Suppressor macrophage (primary cell): ENCODE measurements at places on chromosomes 3 and 15.

DNA sequence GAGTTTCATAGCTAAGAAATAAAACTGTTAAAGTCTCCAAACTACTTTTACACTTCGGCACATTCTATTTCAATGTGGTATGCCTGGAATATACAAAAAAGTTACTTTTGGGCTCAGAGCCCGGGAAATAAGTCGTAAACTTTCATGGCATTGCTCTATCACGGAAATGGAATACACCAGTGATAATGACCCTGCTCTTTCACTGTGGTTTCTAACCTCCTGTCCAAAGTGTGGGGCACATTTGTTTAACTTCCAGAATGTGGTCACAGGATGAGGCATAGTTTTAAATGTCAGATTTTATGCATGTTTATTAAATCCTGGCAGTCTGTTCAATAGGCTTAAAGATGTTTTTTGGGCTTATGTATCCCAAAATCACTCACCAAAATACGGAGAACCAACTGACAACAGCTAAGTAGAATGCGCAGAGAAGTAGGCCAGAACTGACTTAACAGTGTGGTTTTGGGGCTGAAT, 5.1 kb downstream of the CXCR6 start:
- no peak for DNase-seq

- DNase-seq = no peak
These were observed 275.1 kb upstream of the LRTM1 start for GRCh38 chr3:55203006-55203405.

GRCh38 chr3:55661141-55661540, 174.0 kb upstream of the WNT5A start:
- no peak for DNase-seq

- DNase-seq = no peak
These were observed 841.4 kb downstream of the NSUN3 start for GRCh38 chr3:94904156-94904674.

- peak; percentile 42 for DNase-seq
These were observed 1.3 kb upstream of the SPTSSB start for GRCh38 chr3:161372321-161373260.

GRCh38 chr15:98981851-98982722, 25.5 kb downstream of the PGPEP1L start:
- no peak for DNase-seq

DNA sequence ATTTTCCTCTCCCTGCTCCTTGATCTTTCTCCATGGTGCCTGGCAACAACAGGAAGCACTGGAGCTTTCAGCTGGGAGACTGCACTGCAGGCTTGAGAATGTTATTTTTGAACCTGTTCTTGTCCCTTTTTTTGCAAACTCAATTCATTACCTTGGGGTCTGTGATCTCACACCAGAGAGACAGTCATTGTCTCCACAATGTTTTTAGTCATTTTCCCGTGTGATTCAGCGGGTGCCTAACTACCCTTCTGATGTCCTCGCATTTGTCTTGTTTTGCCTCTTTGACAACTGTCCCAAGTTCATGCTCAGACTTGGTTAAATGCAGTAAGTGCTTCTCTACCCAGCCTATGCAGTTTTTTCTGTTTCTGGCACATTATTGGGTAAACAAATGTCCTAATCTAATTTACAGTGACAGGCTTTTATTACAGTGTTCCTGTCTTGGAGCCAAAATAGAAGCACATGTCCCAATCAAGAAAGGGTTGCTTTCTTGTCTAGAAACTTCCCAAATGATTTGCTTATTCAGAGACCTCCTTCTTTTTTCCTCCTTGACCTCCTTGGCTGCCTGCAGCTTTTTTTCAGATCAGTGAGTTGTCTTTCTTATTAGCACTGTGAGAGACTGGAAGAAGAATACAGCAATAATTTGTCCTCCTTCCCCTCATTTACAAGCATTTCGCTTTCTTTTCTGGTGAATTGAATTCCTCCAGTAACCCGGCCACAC, 162.4 kb downstream of the NSUN3 start:
- no peak for DNase-seq

DNA sequence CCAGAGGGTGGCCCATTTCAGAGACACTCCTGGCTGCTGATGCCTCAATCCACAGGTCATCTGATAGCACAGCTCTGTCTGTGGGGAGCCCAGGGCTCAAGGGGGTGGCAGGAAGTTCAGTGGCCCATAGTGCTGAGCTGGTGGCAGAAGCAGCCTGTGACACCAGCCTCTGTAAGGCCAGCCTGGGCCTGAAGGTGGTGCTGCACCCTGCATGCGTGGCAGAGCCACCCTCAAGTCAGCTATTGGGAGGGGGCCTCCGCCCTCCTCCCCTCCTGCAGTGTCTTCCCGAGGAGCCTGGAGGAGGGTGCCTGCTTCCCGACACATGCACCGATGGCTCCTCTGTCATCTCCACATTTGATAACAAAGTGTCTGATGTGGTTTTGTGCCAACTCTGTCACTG, 3.0 kb downstream of the PLA1A start:
- DNase-seq = peak; percentile 51

GRCh38 chr3:157089455-157090221, 70.3 kb downstream of the CCNL1 start:
- DNase-seq = peak; percentile 93

DNA sequence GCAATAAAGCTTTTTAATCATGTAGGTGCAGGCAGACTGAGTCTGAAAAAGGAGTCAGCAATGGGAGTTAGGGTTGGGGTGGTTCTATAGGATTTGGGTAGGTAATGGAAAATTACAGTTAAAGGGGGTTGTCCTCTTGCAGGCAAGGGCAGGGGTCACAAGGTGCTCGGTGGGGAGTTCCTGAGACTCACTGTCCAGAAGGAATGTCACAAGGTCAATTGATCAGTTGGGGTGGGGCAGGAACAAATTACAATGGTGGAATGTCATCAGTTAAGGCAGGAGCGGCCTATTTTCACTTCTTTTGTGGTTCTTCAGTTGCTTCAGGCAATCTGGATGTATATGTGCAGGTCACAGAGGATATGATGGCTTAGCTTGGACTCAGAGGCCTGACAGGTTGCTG, 13.9 kb downstream of the CCR5AS start:
- DNase-seq = no peak

DNA sequence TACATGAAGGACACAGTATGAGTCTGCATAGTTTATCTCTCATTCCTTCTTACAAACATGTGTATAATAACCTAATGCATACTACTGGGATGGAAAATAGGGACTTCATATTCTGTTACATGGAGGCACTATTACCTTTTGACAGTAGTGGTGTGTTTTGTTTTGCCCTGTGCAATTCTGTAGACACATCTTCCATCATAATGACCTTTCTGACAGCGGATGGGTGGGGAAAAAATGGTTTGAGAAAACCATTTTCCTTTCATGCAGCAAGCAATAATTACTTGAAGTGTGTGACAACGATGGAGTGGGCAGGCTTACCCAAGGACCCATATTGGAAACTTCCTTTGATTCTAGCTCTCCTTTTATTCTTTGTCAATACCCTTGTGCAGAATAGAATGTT, 153.6 kb upstream of the ONECUT1 start:
- no peak for DNase-seq

DNA sequence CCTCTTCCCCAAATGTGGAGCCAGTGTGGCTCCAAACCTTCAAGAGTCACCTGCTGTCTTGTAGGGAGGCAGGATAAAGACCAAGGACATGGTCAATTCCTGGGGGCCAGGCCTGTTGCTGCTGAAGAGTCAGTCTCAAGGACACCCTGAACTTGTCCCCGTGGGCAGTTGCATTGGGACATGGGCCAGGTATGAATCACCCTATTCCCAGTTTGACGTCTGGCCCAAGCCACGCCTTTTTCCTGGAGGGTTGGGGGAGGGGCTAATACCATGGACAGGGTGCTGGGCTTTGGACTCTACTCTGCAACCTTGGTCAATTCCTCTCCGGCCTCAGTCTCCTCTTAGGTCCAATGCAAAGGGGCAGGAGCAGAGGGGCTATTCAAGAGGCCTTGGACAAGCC, 10.4 kb downstream of the ATP2B2 start:
- DNase-seq = no peak
